ENCODE measurements at places on chromosomes 7 and 10.
A peak's percentile ranks its signal among the peaks of the same experiment; 100 is the strongest.

DNA sequence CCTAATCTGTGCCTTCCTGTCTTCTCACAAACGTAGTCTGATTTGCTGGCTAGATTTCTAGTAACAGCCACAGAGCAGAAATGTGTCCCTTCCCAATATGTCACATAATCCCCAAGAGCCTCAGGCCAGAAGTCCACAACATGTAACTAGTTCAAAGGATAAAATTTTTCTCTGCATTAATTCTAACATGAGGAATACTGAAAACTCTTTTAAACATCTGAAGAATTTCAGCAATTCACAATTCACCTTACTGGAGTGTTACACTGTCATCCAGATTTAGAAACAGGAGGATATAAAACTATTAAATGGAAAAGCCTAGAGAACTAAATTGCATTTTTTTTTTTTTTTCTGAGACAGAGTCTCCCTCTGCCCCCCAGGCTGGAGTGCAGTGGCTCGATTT is 2.5 kb upstream of the DDX56 start:
- no peak for DNase-seq

DNA sequence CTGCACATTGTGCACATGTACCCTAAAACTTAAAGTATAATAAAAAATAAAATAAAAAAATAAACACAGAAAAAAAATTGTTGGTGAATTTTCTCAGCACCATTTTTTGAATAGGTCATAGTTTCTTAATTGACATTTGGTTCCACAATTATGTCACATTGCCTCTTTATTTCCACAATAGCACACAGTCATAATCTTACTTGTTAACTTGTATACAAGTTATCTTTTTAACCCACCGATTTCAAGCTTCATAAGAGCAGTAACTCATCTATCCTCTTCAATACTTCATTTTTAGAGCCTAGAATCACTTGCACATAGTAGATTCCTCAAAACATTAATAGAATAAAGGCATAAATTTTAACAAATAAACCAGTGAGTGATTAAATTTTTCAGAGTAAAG is 1425.1 kb upstream of the LRRTM3 start:
- no peak for DNase-seq

GRCh38 chr7:37765872-37766525 is 82.4 kb upstream of the NME8 start:
- no peak for DNase-seq

DNA sequence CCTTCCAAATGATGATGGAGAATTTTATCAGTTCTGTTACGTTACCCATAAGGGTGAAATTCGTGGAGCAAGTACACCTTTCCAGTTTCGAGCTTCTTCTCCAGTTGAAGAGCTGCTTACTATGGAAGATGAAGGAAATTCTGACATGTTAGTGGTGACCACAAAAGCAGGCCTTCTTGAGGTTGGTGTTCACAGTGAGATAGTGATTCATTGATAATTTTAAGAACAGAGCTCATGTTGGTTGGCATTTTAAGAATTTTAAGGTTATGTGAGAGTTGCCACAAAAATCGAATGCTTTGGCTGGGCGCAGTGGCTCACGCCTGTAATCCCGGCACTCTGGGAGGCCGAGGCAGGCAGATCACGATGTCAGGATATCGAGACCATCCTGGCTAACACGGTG is 25.9 kb downstream of the TAX1BP1 start:
- DNase-seq, result no peak

- no peak for DNase-seq
These were observed 4.9 kb downstream of the PILRA start for GRCh38 chr7:100378114-100378755.

DNA sequence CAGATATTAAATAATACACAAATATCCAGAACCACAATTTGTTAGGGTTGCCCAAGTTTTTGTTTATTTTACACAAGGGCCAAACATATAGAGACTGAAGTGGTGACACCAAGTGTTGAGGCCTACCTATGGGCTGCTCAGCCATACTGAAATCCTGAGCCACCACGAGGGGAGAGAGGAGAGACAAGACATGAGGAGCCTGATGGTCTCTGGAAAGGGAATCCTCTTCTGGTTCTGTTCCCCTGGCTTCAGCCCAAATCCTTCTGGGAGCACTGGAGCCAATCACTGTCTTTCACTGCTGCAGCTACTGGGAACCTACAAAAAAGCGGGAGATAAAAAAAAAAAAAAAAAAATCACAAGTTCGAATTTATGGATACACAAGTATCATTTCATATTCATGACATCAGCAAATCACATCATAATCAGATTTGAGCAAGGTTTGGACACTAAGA is 1.9 kb downstream of the SKIDA1 start:
- DNase-seq, result peak; percentile 79

GRCh38 chr10:1084011-1084950 is 28.1 kb downstream of the WDR37 start:
- no peak for DNase-seq

DNA sequence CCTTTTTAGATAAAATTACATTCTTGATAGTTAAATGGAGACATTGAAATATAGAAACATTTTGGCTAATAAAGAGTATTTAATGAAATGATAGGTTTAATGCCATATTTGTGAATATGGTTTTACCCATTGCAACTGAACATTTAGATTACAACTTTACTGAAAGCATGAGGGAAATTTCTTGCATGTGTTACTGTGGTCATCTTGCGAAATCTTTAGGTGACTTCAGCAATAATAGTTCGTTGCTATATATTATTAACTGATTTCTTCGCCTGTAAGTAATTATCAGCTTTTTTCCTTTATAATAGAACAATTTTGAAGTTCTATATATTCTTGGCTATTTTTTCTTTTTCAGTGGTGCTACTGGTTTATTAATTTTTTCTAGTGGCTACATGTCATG is 83.2 kb downstream of the MLLT10 start:
- DNase-seq, result no peak

GRCh38 chr7:148458263-148458662 is 132.3 kb upstream of the C7orf33 start:
- DNase-seq, result no peak

- no peak for DNase-seq
These were observed 138.9 kb upstream of the KLF14 start for GRCh38 chr7:130872756-130873448.

- no peak for DNase-seq
These were observed 13.0 kb downstream of the BCAP29 start for GRCh38 chr7:107593025-107593410.
